ENCODE measurements at places on chromosomes 5 and 9.
A peak's percentile ranks its signal among the peaks of the same experiment; 100 is the strongest.

DNA sequence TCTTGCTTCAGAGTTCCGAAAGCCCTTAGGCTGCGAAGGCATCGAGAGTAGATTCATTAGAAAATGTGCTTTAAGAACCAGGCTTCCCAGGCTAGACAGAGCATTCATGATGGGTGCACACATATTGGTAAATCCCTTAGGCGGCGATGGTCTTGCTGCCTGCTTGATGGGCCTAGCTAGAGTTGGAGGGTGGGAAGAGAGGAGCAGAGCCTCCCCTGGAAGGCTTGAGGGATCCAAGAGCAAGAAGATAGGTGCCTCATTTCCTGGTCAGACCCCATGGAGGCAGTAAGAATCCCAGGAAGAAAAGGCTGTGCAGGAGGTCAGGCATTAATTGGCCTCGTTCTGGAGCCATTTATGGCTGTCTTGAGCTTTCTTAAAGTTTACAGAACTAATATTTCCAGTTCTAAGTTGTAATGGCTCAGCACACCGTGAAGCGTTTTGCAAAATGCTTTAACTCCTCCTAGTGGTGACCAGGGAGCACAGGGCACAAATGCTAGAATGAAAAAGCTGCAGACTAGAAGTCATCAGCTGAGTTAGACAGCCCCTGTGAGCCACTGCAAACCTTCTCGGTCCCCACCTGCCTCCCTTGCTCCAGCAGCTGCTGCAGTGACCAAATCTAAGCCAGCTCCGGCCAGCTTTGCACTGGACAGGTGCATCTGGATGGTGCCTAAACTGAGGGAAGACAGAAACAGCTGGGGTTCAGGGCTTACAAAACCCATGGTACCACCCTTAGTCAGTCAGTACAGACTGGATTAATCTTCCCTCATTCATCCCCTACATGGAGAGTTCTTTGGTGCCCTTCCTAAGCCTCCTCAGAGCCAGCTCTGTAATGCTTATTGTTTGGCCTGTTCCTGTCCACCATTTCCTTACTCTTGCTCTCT, 14.7 kb downstream of the SLC45A2 start:
- peak; percentile 4 for DNase-seq

GRCh38 chr5:174084691-174085154, 39.2 kb downstream of the NSG2 start:
- DNase-seq = no peak

- no peak for DNase-seq
Measured at GRCh38 chr5:123364441-123365155, 58.6 kb downstream of the CEP120 start.

DNA sequence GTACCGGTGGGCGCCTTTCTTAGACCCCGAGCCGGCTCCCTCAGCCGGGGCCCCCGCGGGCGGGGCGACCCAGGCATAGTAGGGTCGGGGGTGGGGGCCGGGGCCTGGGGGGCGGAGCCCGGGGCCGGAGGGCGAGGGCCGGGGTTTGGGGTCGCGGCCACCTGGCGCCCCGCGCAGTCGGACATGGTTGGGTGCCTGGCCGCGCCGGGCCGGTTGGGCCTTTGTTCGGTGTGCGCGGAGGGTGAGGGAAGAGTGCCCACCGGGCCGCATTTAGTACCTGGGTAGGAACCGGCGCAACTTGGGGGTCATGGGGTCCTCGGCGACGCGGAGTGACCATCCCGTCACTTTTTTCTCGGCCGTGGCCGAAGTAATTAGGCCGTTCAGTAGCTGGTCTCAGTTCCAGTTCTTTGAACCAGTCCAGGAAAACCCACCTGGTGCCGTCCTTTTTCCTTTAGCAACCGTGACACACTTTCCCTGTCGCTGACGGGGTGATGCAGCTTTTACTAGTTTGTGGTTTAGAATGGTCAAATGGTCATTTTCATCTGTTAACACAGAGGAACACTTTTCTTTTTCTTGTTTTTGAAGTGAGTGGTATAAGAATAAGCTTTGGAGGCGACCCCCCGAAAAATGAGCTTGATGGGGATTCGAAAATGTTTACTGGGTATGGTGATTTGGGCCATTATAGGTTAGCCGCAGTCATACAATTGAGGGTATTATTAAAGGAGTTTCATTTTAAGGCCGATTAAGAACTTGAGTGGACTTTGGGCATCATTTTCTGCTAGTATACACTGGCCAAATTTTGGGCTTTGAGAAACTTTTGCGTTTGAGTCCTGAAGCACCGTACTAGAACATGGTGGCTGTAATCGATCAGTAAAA, 589 bp downstream of the CKS2 start:
- peak; percentile 69 for DNase-seq

GRCh38 chr5:163460562-163461171, at the start of gene HMMR:
TSS of gene HMMR (plus strand) at chr5:163460632. CDS start at chr5:163460693, 61 bp downstream.
- peak; percentile 89 for DNase-seq

GRCh38 chr9:86707932-86708510, 239.3 kb downstream of the GAS1 start:
- DNase-seq = no peak

DNA sequence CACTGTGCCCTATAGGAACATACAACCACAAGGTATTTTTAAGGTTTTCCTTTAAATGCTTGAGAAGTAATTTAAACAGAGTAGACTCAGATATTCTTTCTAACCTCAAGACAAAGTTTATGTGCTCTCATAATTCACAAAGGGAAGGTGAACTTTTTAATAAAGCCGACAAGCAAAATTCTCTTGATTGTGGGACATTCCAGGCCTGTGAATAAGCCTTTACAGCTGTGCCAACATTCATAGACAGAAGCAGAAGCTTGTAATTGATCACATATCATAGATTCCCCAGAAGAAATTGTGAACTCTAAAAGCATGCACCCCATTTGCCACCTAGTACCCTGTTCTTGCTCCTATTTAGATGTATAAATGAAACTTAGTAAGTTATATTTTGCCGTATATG, 1107.8 kb upstream of the SEMA6A start:
- no peak for DNase-seq

GRCh38 chr9:135009794-135010585, 77.5 kb upstream of the OLFM1 start:
- DNase-seq = no peak

- DNase-seq = no peak
Measured at GRCh38 chr5:56481428-56482357, 248.6 kb upstream of the ANKRD55 start.

- no peak for DNase-seq
Measured at GRCh38 chr5:149724130-149724840, 5.8 kb upstream of the PPARGC1B start.

DNA sequence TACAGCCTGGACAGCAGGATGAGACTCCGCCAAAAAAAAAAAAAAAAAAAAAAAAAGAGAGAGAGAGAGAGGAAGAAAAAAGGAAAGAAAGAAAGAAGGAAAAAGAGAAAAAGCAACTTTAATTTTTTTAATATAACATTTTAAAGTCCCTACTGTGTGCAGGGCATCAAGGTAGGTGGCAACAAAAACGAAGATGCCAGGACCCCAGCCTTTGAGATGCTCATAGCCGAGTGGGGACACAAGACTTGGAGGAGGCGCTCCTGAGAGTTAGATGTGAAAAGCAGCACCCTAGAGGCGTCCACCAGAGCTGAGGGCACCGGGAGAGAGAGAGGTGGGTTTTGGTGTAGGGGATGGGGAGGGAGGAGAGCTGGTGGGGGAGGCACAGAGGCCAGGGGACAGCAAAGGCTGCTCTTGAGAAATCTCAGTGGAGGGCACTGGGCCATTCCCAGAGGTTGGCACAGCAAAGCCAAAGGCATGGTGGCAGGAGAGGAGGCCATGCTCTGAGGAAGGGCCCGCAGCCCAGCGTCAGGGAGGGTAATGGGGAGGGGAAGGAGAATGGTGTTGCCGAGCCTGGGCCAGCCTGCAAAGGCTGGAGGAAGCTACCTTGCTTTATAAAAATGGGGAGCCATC, 135.6 kb downstream of the C9orf50 start:
- no peak for DNase-seq

- peak; percentile 74 for DNase-seq
Measured at GRCh38 chr9:35726931-35727330, 5.1 kb downstream of the TLN1 start.

- DNase-seq = no peak
Measured at GRCh38 chr5:484556-484955, 39.7 kb downstream of the SLC9A3 start.

GRCh38 chr5:98679963-98680362, 93.5 kb upstream of the RGMB start:
- no peak for DNase-seq

DNA sequence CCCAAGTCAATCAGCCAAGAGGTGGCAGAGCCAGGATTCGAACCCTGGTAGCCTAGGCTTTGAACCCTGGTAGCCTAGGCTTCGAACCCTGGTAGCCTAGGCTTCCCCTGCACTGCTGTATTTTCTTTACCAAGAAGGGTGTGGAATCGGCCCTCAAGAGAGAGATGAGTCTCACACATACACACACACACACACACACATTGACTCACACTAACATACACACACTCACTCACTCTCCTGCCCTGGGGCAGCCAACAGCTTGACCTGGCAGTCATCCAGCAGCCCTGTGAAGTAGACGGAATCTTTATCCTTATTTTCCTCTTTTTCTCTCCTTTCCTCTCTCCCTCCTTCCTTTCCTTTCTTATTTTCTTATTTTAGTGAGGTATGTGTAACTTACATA, 55.4 kb upstream of the RPL26L1 start:
- no peak for DNase-seq

DNA sequence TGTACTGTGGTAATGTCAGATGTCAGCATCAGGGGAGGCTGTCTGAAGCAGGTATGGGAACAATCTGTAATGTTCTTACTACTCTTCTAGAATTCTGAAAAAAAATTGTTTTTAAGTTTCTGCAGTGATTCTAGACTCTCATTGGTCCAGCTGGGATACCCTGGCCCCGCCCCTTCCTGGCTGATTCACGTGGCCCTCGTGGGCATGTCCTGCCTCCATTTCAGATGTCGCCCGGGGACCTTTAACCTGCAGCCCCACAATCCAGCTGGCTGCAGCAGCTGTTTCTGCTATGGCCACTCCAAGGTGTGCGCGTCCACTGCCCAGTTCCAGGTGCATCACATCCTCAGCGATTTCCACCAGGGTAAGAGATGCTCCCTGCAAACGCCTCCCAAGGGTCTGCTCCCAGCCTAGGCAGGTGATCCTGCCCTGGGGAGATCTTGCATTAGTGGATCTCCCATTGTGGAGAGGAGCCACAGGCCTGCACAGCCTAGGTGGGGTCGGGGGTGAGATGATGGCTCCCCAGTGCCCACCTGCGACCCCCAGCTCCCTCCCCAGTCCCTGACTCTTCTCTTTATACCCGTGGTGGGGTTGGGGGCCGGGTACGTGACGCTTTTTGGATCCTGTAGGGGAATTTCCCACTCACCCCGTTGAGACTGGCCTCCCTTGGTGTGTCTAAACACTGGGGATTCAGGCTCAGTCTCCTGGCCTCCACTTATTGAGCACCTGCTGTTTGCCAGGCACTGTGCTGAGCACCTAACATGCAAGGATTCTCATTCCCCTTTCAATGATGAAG, 36.5 kb downstream of the LAMC3 start:
- no peak for DNase-seq

DNA sequence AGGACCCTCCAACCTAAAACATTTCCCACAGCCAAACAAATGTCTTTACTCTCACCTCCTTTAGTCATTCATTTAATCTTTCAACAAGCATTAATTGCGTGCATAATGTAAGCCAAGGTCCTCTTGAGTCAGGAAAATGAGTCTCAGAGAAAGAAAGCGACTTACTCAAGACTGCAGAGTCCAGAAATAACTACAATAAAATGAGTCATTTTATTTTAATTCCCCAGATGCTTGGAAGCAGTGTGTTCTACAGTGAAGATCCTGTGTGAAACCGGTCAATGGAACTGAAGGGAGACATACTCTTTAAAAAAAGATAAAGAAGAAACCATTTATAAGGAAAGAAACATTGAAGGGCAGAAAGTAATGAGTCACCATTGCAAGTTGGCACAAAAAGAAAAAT, 513.7 kb downstream of the CDK5RAP2 start:
- no peak for DNase-seq

DNA sequence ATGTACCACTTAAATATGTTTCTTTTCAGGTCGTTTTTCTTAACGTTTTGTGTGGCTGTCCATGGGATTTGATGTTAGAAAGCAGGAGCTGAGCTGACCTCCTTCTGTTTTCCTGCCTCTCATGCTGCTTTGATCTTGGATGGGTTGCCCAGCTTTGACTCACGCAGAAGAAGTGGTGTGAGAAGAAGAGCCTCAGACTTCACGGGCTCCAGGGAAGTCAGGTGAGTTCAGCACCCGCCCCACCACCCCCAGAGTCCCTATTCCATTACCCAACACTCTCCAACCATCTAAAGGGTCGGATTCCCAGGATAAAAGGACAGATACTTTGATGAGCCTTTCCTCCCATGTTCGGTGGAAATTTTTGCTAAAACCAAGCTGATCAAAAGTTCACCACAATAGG, 373.4 kb downstream of the IRX2 start:
- DNase-seq = no peak

DNA sequence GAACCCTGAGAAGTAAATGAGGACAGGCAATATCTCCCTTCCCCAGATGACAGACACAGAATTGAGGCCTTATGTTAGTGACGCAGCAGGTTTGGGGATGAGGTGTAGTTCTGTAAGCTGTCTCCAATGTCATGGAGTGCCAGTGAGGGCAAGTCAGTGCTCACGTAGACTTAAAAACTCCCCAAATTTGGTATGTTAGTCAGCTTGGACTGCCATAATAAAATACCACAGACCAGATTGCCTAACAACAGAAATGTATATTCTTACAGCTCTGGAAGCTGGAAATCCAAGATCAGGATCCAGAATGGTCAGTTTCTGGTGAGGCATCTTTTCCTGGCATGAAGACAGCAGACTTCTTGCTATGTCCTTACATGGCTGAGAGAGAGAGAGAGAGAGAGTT, 14.9 kb downstream of the FOXI1 start:
- DNase-seq = no peak

- DNase-seq = no peak
Measured at GRCh38 chr5:20276061-20276958, 288.3 kb upstream of the CDH18 start.

GRCh38 chr5:80103371-80103770, 68.2 kb downstream of the THBS4 start:
- DNase-seq = no peak

GRCh38 chr5:172504701-172505402, 50.5 kb upstream of the SH3PXD2B start:
- DNase-seq = no peak

GRCh38 chr5:73722231-73722630, 96.2 kb downstream of the ARHGEF28 start:
- no peak for DNase-seq

- no peak for DNase-seq
Measured at GRCh38 chr9:4139196-4139595, 160.7 kb downstream of the GLIS3 start.
